ENCODE measurements at places on chromosomes 1 and 21. TPM values are rescaled to one million over a fixed set of nuclear protein-coding genes. Genes with fewer than 3 reads are reported as not detected.

GRCh38 chr1:119275145-119276134 lies 93.1 kb upstream of the HAO2 start:
- DNase-seq, result peak; percentile 26

DNA sequence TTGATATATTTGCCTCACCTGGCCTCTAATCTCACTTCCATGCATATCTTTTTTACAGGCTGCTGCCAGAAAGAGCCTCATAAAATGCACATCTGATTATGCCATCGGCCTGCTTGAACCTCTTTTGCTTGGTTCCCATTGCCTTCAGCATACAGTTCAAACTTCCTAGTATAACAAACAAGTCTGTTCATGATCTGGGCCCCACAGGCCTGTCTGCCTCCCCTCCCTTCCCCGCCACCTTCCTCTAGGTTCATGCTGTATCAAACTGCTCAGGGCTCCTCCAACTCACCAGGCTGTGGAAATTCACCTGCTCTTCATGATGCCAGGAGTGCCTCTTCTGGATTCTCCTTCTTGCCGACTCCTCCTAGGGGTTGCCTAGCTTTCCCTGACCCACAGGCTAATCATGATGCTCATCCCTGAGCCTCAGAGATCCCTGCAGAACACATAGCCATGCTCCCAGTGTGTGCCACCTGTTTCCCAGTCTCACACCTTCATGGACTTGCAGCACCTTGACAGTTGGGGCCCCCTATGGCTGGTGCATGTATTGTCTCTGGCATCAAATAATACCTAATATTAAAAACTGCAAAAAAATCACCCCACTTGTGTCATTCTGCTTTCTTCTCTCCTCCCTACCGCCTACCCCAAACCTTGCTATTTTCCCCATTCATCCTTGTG lies 33.7 kb upstream of the CD2 start:
- no peak for DNase-seq

DNA sequence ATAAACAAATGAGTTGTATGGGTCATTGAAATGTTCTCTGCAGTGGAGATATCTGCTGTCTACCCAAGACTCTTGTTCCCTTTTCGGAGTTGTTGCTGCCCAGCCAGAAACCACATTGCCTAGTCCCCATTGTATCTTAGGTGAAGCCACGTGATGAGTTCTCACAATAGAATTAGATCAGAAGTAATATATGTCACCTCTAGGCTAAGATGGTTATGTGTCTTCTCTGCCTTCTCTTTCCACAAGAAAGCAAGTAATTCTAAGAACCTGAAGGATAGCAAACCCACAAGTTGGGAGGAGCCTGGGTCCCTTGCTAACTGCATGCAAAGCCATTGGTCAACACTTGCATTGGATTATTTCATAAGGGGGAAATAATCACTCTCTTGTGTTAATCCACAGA lies 76.6 kb downstream of the ADCY10 start:
- DNase-seq, result no peak

DNA sequence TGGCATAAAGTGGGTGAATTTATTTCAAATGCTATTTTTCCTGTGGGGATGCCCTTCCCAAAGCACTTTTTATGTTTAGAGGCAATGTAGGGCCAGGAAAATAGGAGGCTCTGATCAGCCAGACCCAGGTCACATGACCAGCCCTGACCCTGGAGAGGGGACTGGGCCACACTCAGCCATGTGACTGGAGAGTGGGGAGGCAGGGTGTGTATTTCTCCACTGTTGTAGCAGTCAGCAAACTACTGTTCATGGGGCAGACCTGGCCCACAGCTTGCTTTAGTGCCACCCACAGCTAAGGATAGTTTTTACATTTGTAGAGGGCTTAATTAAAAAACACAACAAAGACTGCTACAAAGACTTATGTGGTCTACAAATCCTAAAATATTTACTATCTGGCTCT lies 153.8 kb downstream of the ACTL8 start:
- no peak for DNase-seq

DNA sequence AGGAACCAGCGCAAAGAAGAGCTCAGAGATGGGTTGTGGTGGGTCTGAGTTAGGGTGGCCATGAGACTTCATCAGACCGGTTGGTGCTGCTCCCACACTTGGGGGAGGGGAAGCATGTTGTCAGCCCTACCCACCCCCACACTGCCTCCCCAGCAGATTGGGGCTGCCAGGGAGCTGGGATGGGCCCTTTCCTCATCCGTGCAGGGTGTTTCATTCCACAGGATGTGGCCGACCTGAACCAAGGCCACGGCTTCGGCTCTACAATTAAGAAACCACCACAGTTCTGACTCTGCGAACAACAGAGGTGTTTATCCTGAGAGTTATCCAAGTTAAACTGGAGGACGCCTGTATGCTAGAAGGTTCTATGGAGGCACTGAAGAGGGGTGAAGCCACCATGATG lies 171.2 kb downstream of the ETS2 start:
- DNase-seq, result no peak

GRCh38 chr21:40235528-40235927 lies 368.3 kb downstream of the PCP4 start:
- no peak for DNase-seq

DNA sequence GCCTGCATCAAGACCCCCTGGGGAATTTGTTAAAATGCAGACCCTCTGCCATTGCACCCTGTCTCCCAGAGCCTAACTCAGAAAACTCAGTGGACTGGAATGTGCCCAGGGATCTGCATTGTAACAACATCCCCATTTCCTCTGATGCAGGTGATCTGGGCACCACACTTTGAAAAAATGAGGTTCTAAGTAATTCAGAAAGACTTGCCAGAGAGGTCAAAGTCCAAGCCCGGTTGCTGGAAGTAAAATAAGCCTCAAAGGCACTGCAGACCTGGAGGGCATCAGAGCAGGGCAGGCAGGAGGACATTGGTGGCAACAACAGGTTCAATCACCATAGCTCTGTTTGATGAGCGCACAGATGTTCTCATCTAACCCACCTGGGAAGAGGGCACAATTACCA lies 90.7 kb downstream of the SYT2 start:
- DNase-seq, result no peak

Gene SERPINC1
- not detected for polyA plus RNA-seq

- DNase-seq, result no peak
Observed at GRCh38 chr1:160761886-160762285, 22.8 kb downstream of the SLAMF7 start.

DNA sequence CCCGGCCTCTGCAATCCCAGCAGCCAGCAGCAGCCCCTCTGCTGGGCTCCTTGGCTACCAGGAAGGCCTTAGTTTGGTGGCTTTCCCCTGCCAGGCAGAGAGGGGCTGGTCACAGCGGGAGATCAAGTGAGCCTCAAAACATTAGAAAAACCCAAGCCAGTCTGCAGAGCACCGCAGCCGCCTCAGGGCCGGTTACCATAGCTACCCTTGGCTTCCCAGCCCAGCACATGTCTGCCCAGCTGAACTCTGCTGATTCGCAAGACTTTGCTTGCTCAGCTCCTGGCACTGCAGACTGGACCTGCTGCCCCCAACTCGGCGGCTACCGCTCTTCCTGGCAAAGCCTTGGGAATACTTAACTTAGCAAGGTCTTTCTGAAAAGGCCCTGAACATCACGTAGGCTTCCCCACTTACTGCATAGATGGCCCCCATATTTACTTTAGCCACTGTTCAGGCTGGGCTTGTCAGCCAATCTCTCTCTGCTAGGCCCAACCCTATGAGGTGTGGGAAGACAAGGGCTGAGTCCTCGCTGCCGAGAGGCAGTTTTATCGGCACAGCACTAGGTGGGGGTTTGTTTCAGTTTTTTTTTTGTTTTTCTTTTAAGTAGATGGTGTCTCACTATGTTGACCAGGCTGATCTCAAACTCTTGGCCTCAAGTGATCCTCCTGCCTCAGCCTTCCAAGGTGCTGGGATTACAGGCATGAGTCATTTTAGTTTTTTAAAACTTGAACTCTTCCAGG lies 28.6 kb upstream of the PLEKHG5 start:
- peak; percentile 66 for DNase-seq

Gene C1orf94
- polyA plus RNA-seq, result not detected

Gene PUM1
- 114 TPM for polyA plus RNA-seq

Gene OR2L5
- polyA plus RNA-seq, result not detected

Gene RORC
- 9.0 TPM for polyA plus RNA-seq

- DNase-seq, result no peak
Observed at GRCh38 chr1:156402331-156403020, 33.5 kb downstream of the RHBG start.

- DNase-seq, result no peak
Observed at GRCh38 chr21:36603221-36603620, 95.7 kb upstream of the SIM2 start.

Gene UBL4B
- not detected for polyA plus RNA-seq

Gene SLAMF7
- 0.49 TPM for polyA plus RNA-seq

DNA sequence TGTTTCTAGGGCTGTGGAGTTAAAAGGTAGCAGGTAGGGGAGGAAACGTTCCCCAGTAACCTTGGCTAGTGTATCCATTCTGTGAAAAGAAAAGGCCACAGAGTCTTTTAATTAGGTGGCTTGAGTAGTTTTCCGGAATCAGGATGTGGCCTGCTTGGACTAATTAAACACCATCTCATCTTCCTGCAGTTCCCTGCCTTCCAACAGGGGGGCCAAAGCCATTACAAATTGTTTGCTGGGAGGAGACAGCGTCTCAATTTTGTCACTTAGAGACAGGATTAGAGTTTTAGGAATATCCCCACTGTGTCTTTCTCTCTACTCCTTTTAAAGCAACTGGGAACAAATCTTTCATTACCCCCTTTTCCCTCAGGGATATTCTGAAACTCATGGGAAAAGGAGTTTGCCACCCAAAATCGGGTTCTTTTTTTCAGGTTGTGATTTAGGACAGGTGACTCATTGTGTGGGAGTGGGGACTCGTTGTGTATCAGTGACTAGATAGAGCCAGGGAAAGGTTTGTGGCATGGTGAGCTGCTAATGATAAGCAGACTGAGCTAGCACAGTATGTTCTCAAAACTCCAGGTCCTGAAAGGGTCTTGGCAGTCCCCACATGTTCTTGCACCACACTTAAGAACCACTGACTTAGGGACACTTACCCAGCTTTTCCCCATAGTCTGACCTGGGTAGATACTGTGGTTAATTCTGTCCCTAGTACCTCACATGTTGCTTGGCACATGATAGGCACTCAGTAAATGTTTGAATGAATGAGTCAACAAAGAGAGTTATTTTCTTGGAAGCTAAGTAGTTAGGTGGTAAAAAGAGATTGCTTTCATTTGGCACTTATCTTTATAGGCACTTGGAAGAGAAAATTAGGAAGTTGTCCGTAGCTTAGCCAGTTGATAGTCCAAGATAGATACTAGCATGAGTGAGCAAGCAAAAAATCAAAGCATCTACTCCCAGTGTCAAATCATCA lies 22.5 kb downstream of the INTS3 start:
- DNase-seq, result no peak

DNA sequence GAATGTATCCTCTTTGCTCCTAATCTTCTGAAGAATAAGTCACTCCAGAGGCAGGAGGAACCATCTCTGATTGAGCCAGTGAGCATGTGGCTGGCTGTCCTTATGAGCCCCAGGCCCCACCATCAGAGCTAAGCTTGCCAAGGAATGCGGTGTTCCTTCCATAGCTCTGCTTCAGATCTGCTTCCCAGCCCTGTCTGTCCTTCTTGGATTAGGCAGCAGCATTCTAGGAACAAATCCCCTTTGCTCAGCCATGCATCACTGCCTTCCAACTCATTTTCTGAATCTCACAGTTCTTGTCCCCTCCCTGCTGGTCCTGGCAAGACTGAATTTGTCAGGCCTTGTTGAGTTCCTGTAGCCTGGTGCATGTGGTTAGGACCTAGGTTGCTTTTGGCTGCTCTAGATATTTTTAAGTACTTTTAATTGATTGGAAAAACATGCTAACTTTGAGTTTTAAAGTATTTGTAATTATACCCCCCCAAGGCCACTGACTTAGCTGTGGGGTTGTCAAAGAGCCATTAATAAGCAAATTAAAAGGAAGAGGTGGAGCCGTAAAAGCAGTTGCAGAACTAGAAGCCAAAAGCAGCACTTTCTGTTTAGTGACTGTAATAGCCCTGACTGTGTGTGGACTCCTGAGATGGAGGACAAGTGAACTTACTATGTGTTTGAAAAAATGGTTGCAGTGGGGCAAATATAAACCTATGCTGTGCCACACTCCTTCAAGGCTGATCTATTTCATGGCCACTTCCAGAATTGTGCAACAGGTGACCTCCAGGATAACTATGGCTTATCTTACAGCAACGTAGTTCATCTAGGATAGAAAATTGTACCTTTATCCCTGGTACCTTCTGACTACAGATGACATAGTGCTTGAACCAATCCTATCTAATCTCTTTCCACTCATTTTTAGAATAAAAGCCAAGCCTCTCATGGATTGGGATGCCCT lies 61.3 kb upstream of the BACH1 start:
- DNase-seq, result no peak

Gene ZNF672
- polyA plus RNA-seq, result 17.4 TPM

GRCh38 chr21:37337831-37338230 lies 28.7 kb upstream of the DYRK1A start:
- DNase-seq, result no peak

GRCh38 chr1:163361123-163361934 lies 39.6 kb downstream of the NUF2 start:
- DNase-seq, result no peak

Gene FCRL6
- polyA plus RNA-seq, result 0.46 TPM
